Right lobe of liver (tissue), 6 donors: ENCODE measurements at places on chromosomes 2 and 18. TPM values are rescaled to one million over a fixed set of nuclear protein-coding genes. Genes with fewer than 3 reads are reported as not detected.

GRCh38 chr2:67164771-67165522, 232.2 kb upstream of the ETAA1 start:
- H3K36me3 ChIP-seq, result no peaks in the 10 kb centered on the region
- no peak overlapping the region for H3K4me3 ChIP-seq
- H3K27me3 ChIP-seq, result no peaks in the 10 kb centered on the region
- H3K4me1 ChIP-seq, result no peaks in the 10 kb centered on the region
- no peak overlapping the region for H3K27ac ChIP-seq

DNA sequence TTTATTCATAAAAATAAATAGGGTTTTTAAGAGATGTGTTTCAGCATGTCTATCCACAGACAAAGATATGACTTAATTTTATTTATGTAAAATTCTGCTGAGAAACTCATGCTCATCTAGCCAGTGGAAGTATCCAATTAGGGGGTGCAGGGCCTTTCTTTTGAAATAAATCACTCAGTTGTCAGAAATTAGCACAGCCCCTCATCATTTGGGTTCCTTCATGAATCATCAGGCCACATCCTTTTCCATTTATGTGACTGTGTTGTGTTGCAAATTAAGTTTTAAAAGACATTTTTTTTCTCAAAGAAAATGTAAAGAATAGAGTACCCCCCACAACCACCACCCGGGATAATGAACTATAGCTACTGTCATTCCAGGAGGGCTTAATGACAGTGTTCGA, 185.8 kb downstream of the NRP2 start:
- no peaks in the 10 kb centered on the region for H3K4me1 ChIP-seq
- no peaks in the 10 kb centered on the region for H3K27me3 ChIP-seq
- H3K27ac ChIP-seq, result no peak overlapping the region
- no peak overlapping the region for H3K4me3 ChIP-seq

The PDCD1 gene
- 0.20 TPM for total RNA-seq

GRCh38 chr18:79952996-79953559, 1.6 kb upstream of the SLC66A2 start:
- no peaks in the 10 kb centered on the region for H3K27me3 ChIP-seq
- no peak overlapping the region for H3K27ac ChIP-seq
- peaks cover 20% of the 10 kb centered on the region for H3K4me1 ChIP-seq
- DNase-seq, result no peak
- H3K4me3 ChIP-seq, result no peak overlapping the region

The CDH7 gene
- total RNA-seq, result not detected

The SERPINB11 gene
- not detected for total RNA-seq

DNA sequence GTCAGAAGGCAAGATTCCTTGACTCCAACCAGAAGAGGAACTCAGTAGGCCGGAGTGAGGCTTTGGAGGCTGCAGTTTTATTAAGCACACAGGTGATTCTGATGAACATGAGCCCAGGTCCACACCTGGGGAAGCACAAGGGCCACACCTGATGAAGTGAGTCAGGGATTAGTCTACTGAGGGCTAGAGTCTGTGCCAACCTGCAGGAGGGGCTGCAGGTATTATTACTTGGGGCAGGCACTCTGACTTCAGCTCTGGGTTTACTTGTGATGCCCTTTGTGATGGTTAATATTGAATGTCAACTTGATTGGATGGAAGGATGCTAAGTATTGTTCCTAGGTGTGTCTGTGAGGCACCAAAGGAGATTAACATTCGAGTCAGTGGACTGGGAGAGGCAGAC, 75.2 kb upstream of the ZCCHC2 start:
- H3K36me3 ChIP-seq, result no peaks in the 10 kb centered on the region
- no peak overlapping the region for H3K4me3 ChIP-seq
- no peak for DNase-seq

- H3K27me3 ChIP-seq, result no peaks in the 10 kb centered on the region
- H3K4me1 ChIP-seq, result peaks cover 6% of the 10 kb centered on the region
- no peaks in the 10 kb centered on the region for H3K36me3 ChIP-seq
- peak overlapping the region; percentile 43 for H3K27ac ChIP-seq
- H3K4me3 ChIP-seq, result no peak overlapping the region
- no peak for DNase-seq
Observed at GRCh38 chr2:42978175-42978886, 185.9 kb upstream of the HAAO start.

DNA sequence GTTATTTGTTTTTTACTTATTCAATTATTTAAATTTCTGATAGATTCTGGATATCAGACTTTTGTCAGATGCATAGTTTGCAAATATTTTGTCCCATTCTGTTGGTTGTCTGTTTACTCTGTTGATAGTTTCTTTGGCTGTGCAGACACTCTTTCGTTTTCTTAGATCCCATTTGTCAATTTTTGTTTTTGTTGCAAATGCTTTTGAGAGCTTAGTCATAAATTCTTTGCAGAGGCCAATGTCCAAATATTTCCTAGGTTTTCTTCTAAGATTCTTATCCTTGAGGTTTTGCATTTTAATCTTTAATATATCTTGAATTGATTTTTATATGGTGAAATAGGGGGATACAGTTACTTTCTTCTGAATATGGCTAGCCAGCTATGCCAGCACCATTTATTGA, 112.7 kb upstream of the SESTD1 start:
- no peaks in the 10 kb centered on the region for H3K27me3 ChIP-seq
- H3K4me3 ChIP-seq, result no peak overlapping the region
- H3K4me1 ChIP-seq, result no peaks in the 10 kb centered on the region
- no peaks in the 10 kb centered on the region for H3K36me3 ChIP-seq
- DNase-seq, result no peak

The TLX2 gene
- not detected for total RNA-seq

The LRRTM1 gene
- not detected for total RNA-seq

- no peak overlapping the region for H3K4me3 ChIP-seq
- DNase-seq, result no peak
- H3K4me1 ChIP-seq, result no peaks in the 10 kb centered on the region
- H3K27me3 ChIP-seq, result no peaks in the 10 kb centered on the region
Observed at GRCh38 chr18:3983351-3983969, 471.6 kb downstream of the DLGAP1 start.

DNA sequence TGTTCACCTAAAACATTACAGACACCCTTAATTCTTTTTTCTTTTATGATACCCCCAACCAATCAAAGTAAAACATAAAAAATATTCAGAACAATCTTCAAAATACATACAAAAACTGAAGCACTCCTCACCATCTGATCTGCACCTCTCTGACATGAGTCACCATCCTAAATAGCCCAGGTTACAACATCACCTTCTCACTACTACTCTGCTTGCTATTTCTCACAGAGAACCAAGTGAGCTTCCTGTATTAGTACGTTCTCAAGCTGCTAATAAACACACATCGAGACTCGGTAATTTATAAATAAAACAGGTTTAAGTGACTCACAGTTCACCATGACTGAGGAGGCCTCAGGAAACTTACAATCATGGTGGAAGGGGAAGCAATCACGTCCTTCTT, 183.5 kb downstream of the CBLN2 start:
- H3K36me3 ChIP-seq, result no peaks in the 10 kb centered on the region
- no peak overlapping the region for H3K27ac ChIP-seq
- no peak overlapping the region for H3K4me3 ChIP-seq
- H3K27me3 ChIP-seq, result no peaks in the 10 kb centered on the region
- no peak for DNase-seq

The SIX3 gene
- total RNA-seq, result not detected

The FEV gene
- total RNA-seq, result not detected

The SCN3A gene
- total RNA-seq, result 0.06 TPM

The RTP5 gene
- total RNA-seq, result not detected

- no peak for DNase-seq
- H3K36me3 ChIP-seq, result no peaks in the 10 kb centered on the region
- no peaks in the 10 kb centered on the region for H3K27me3 ChIP-seq
- no peak overlapping the region for H3K4me3 ChIP-seq
Observed at GRCh38 chr2:149861034-149861433, 273.5 kb upstream of the MMADHC start.

DNA sequence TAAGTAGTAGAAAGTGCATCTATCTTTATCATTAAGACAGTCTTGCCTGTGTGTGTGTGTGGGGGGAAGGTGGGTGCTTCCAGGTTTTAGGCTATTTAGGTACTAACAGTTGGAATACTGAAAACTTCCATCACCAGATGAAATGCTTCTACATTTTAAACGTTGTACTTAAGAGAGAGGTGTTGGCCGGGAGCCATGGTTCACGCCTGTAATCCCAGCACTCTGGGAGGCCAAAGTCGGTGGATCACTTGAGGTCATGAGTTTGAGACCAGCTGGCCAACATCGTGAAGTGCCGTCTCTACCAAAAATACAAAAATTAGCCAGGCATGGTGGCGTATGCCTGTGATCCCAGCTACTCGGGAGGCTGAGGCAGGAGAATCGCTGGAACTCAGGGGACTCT, 4.0 kb downstream of the NETO1 start:
- no peaks in the 10 kb centered on the region for H3K36me3 ChIP-seq
- no peak for DNase-seq
- no peak overlapping the region for H3K27ac ChIP-seq
- H3K4me1 ChIP-seq, result no peaks in the 10 kb centered on the region
- H3K4me3 ChIP-seq, result no peak overlapping the region

DNA sequence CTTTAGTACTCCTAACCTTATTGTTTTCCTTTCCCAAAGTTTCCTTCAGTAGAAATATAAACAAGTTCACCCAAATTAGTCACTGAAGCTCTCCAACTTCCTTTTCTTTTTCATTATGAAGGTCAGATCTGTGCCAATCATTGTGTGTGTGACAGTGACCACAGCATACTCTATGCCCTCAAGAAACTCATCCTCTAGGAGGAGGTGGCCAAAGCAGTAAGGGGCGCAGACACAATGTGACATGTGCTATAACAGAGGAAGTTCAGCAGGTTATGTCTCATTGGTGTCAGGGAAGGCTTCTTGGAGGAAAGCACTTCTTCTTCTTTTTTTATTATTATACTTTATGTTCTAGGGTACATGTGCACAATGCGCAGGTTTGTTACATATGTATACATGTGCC, 60.0 kb upstream of the PSME4 start:
- no peaks in the 10 kb centered on the region for H3K4me1 ChIP-seq
- no peak overlapping the region for H3K27ac ChIP-seq
- no peak for DNase-seq
- H3K36me3 ChIP-seq, result no peaks in the 10 kb centered on the region

The CRYBA2 gene
- total RNA-seq, result not detected

The MPHOSPH10 gene
- total RNA-seq, result 10.6 TPM

DNA sequence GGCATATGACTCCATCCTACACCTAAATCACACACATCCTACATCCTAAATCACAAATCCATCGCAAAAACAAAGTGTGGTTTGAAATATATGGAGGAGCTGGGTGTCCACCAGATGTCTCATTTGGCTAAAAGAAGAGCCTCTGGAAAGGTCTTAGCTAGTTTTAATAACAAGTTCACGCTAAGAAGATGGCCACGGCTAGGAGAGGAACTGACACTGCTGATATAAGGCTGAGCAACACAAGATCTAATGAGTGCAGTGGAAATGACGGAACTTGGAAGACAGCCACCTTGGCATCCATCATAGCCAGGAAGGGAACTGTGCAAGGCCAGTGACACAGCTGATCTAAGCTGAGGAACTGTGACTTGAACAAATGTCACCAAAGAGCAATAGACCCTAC, 60.0 kb upstream of the AGAP1 start:
- H3K36me3 ChIP-seq, result no peaks in the 10 kb centered on the region
- no peaks in the 10 kb centered on the region for H3K4me1 ChIP-seq
- no peak overlapping the region for H3K4me3 ChIP-seq
- no peaks in the 10 kb centered on the region for H3K27me3 ChIP-seq
- peak overlapping the region; percentile 23 for H3K27ac ChIP-seq

- no peak overlapping the region for H3K4me3 ChIP-seq
- no peaks in the 10 kb centered on the region for H3K27me3 ChIP-seq
- no peak overlapping the region for H3K27ac ChIP-seq
- no peaks in the 10 kb centered on the region for H3K36me3 ChIP-seq
Observed at GRCh38 chr2:207086136-207086535, 79.6 kb downstream of the KLF7 start.

GRCh38 chr2:128613351-128613750, 294.7 kb upstream of the HS6ST1 start:
- DNase-seq, result no peak
- H3K4me3 ChIP-seq, result no peak overlapping the region
- H3K4me1 ChIP-seq, result no peaks in the 10 kb centered on the region
- H3K36me3 ChIP-seq, result no peaks in the 10 kb centered on the region
- no peak overlapping the region for H3K27ac ChIP-seq

- no peak overlapping the region for H3K4me3 ChIP-seq
- no peaks in the 10 kb centered on the region for H3K36me3 ChIP-seq
- no peaks in the 10 kb centered on the region for H3K27me3 ChIP-seq
- no peaks in the 10 kb centered on the region for H3K4me1 ChIP-seq
- no peak overlapping the region for H3K27ac ChIP-seq
Observed at GRCh38 chr2:40431600-40431955, 20.3 kb downstream of the SLC8A1 start.

DNA sequence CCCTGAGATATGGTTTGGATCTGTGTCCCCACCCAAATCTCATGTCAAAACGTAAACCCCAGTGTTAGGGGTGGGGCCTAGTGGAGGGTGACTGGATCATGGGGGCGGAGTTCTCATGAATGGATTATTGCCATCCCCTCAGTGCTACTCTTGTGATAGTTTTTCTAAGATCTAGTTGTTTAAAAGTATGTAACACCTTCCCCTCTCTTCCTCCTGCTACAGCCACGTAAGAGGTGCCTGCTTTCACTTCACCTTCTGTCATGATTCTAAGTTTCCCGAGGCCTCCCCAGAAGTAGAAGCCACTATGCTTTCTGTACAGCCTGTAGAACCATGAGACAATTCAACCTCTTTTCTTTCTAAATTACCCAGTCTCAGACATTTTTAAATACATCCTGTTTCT, 16.9 kb downstream of the PUM2 start:
- no peaks in the 10 kb centered on the region for H3K36me3 ChIP-seq
- H3K27ac ChIP-seq, result no peak overlapping the region
- no peak overlapping the region for H3K4me3 ChIP-seq
- DNase-seq, result no peak

DNA sequence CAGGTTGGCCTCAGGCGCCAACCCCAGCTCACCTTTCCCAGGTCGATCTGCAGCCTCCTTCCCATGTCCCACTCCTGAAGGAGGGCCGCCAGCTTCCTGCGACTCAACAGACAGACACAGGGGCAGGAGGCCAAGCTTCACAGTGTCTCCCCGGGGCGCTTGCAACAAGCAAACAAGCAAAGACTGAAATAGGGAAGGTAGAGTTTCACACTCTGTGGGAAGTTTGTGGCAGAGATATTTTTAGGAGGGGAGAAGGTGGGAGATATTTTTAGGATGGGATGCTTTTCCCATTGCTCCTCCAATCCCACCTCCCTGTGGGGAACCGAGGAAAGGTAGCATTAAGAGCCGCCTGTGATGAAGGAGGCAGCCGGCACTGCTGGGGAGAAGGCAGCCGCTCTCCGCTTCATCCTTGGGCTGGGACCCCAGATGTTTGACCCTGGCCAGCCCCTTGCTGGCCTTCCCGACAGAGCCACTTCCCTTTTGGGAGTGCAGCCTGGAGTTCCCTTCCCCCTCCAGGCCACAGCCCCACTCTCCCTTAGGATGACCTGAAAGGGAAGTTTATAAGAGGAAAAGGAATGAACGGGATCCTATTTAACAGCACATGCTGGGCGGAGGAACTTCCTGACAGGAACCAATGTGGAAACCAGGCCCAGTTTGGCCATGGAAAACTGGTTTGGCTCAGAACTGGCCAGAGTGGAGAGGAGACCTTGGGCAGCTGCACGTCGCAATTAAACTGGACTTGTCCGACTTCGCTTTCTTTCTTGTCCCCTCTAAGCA, 142.2 kb upstream of the SMAD2 start:
- H3K27me3 ChIP-seq, result no peaks in the 10 kb centered on the region
- no peaks in the 10 kb centered on the region for H3K36me3 ChIP-seq
- H3K27ac ChIP-seq, result no peak overlapping the region
- no peaks in the 10 kb centered on the region for H3K4me1 ChIP-seq

- H3K27me3 ChIP-seq, result no peaks in the 10 kb centered on the region
- no peak for DNase-seq
- no peaks in the 10 kb centered on the region for H3K4me1 ChIP-seq
Observed at GRCh38 chr2:80815259-80815658, 510.7 kb upstream of the LRRTM1 start.
